ENCODE measurements at places on chromosomes 12 and 14. TPM values are rescaled to one million over a fixed set of nuclear protein-coding genes. Genes with fewer than 3 reads are reported as not detected.

The TMEM117 gene
- 7.2 TPM for total RNA-seq

The SERPINA12 gene
- total RNA-seq, result not detected

The CCDC184 gene
- 0.44 TPM for total RNA-seq

The RHOF gene
- 12.0 TPM for total RNA-seq

The OR4K5 gene
- not detected for total RNA-seq

The ADCY4 gene
- total RNA-seq, result 13.8 TPM

The ACRBP gene
- total RNA-seq, result 2.4 TPM

DNA sequence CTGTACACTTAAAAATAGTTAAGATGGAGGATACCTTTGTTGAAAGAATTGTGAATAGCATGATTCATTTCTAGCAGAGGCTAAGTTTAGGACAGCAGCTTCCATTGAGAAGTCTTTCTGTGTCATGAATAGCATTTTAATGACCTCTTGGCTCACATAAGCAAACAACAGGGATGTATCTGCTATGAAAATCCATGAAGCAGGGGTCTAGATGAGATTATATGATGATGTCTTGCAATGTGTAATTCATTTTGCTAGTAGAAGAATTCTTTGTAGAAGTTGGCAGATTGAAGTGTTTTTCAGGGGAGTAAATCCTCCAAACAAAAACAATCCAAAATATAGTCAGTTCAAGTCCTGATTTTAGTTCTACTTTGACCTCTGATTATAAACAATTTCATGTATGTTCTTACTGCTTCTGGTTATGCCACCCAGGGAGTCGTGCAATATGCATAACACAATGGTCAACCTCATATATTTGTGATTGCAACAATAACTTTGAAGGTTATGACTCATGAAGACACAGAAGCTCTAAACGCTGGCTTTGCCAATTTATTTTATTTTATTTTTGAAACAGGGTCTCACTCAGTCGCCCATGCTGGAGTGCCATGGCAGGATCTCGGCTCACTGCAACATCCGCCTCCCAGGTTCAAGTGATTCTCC lies 6.9 kb upstream of the RD3L start:
- H3K36me3 ChIP-seq, result no peaks in the 10 kb centered on the region
- H3K4me1 ChIP-seq, result no peaks in the 10 kb centered on the region
- DNase-seq, result no peak
- H3K27ac ChIP-seq, result no peak overlapping the region
- H3K4me3 ChIP-seq, result no peak overlapping the region
- H3K27me3 ChIP-seq, result no peaks in the 10 kb centered on the region

DNA sequence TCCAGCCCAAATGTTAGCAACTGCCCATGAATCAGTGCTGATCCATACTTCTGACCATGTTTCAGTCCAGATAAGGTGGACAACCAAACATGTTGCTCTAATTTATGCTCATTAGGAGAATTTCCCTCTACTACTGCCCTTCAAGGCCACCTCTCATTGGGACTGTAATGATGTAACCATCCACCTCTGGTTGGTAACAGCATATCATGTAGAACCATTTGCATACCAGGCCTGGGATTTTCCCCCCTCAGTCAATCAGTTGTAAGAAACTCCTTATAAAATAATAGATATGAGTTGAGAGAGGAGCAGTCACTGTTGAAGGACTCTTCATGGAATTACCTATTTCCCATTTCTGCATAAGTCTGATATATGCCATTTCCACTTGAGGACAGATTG lies 17.8 kb upstream of the YAF2 start:
- H3K27ac ChIP-seq, result no peak overlapping the region
- DNase-seq, result no peak
- H3K4me1 ChIP-seq, result no peaks in the 10 kb centered on the region
- no peaks in the 10 kb centered on the region for H3K27me3 ChIP-seq
- H3K36me3 ChIP-seq, result no peaks in the 10 kb centered on the region

GRCh38 chr12:131897276-131897675 lies 2.9 kb downstream of the ULK1 start:
- H3K27me3 ChIP-seq, result no peaks in the 10 kb centered on the region
- no peak for DNase-seq
- H3K4me1 ChIP-seq, result peaks cover 14% of the 10 kb centered on the region
- peak overlapping the region; percentile 81 for H3K4me3 ChIP-seq
- H3K36me3 ChIP-seq, result no peaks in the 10 kb centered on the region

GRCh38 chr12:19161216-19161615 lies 31.7 kb downstream of the PLEKHA5 start:
- H3K4me3 ChIP-seq, result no peak overlapping the region
- no peak overlapping the region for H3K27ac ChIP-seq
- DNase-seq, result no peak

GRCh38 chr12:47754881-47755280 lies 3.8 kb downstream of the RAPGEF3 start:
- peak overlapping the region; percentile 88 for H3K27ac ChIP-seq
- H3K27me3 ChIP-seq, result no peaks in the 10 kb centered on the region
- no peaks in the 10 kb centered on the region for H3K36me3 ChIP-seq
- no peak for DNase-seq
- peaks cover 24% of the 10 kb centered on the region for H3K4me1 ChIP-seq

DNA sequence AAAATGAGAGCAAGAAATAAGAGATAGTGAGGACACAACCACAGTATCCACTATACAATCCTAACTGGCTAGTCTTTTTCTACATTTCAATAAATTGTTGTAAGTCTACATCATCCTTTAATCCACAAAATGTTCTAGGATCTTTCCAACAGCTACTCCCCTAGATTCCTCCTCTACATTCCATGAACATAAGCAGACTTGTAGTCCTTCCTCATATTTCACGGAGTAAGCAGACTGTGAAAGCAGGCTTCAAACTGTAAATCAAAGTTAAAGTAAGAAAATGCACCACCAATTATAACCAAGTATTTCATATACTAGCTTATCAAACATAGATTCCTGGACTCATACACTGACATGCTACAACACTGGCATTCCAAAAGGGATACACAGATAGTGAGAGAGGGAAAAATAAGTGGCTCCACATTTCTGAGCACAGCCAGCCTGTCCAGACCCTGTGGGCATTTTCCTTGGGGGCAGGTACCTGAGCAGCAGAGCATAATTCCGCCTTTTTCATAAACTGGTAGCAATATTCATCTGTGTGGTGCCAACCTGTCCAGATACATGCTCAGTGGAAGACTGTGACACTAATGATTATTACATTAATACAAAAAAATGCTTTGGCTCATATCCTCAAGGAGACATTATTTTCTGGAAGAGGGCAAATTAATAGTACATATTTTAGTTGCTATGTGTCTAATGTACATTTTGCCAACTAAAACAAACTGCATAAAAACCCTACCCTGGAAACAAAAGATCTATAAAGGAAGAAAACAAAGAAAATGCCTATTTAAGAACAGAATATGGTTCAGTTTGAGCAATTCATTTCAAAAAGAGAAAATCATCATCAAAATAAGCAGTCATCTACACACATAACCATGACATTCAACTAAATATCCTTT lies 113.3 kb upstream of the FSCB start:
- H3K27ac ChIP-seq, result no peak overlapping the region
- DNase-seq, result no peak

DNA sequence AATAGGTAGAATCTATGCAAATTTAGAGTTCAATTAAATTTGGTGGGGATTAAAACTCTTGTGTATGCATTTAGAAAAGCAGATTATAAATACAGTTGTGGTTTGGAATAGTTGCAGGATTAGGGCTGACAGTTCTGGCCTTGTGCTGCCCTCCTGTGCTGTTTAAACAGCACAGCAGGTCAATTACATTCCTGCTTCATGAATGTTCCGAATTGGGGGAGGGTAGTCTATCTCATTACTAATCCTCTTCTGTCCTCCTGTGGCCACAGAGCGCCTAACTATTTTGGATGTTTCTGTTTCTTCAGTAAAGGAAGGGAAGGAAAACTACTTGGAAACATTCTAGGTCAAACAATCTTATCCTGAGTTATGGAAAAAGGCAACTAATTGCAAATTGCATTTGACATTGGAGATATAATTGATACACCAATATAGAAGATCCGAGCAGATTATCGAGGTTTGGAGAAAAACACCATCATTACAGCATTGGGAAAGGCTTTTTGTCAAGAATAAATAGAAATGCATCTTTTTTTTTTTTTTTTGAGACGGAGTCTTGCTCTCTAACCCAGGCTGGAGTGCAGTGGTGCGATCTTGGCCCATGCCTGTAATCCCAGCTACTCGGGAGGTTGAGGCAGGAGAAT lies 8.7 kb upstream of the GPR19 start:
- no peaks in the 10 kb centered on the region for H3K4me1 ChIP-seq
- H3K27ac ChIP-seq, result no peak overlapping the region
- peak; percentile 67 for DNase-seq
- H3K36me3 ChIP-seq, result no peaks in the 10 kb centered on the region
- H3K27me3 ChIP-seq, result no peaks in the 10 kb centered on the region

- H3K36me3 ChIP-seq, result no peaks in the 10 kb centered on the region
- no peaks in the 10 kb centered on the region for H3K4me1 ChIP-seq
- peak overlapping the region; percentile 27 for H3K4me3 ChIP-seq
- H3K27me3 ChIP-seq, result peaks cover 21% of the 10 kb centered on the region
- no peak overlapping the region for H3K27ac ChIP-seq
Observed at GRCh38 chr12:125330645-125331341, 265.6 kb downstream of the AACS start.

DNA sequence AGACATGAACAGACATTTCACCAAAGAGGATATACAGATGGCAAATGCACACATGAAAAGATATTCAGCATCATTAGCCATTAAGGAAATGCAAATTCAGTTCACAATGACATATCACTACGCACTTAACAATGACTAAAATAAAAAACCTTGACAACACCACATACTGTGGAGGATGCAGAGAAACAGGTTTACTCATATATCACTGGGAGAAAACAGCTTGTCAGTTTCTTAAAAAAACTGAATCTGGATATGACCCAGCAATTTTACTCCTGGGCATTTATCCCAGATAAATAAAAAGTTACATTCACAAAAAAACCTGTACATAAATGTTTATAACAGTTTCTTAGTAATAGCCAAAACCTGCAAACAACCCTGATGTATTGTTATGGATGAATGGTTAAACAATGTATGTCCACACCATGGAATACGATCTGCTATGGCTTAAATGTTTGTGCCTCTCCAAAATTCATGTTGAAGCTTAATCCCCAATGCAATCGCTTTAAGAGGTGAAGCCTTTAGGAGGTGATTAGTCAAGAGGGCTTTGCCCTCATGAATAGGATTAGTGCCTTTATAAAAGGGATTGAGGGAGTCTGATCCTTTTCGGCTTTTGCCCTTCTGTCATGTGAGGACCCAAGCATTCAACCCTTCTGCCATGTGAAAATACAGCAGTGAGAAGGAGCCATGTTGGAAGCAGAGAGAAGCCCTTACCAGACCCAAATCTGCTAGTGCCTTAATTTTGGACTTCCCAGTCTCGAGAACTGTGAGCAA lies 36.0 kb upstream of the PPP4R3A start:
- no peak overlapping the region for H3K27ac ChIP-seq
- no peaks in the 10 kb centered on the region for H3K4me1 ChIP-seq
- DNase-seq, result no peak

GRCh38 chr14:59347511-59347900 lies 117.7 kb downstream of the GPR135 start:
- DNase-seq, result no peak
- H3K27me3 ChIP-seq, result no peaks in the 10 kb centered on the region
- peak overlapping the region; percentile 62 for H3K27ac ChIP-seq
- H3K36me3 ChIP-seq, result no peaks in the 10 kb centered on the region
- H3K4me1 ChIP-seq, result no peaks in the 10 kb centered on the region
- no peak overlapping the region for H3K4me3 ChIP-seq
